Activated CD4-positive, alpha-beta T cell treated with anti-CD3 and anti-CD28 coated beads for 1 hour (primary cell): ENCODE measurements at places on chromosomes 2 and 18.

DNA sequence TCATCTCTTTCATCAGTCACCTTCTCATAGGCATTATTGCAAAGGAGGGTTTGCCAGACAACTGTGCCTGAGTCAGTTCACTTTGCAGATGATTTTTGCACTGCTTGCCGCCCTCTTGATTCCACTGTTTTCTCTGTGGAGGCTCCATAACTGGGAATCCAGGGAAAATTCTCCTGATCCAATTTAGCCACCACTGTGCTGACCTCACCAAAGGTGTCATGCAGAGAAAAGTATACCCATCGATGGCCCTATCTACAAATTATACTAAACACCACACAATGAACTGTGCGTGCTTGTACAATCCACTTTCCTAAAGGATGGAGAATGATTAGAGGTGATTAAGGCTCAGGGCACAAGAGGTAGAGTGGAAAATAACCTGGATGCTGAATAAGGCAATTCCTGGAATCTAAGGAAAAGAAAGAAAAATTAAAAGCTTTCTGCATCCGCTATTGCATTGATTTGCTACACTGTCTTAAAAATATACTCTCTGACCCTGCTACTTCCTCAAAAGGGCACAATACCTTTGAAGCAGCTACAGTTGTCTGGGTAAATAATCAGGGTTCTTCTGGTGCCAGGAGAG lies 409.4 kb downstream of the RIT2 start:
- DNase-seq: no peak

DNA sequence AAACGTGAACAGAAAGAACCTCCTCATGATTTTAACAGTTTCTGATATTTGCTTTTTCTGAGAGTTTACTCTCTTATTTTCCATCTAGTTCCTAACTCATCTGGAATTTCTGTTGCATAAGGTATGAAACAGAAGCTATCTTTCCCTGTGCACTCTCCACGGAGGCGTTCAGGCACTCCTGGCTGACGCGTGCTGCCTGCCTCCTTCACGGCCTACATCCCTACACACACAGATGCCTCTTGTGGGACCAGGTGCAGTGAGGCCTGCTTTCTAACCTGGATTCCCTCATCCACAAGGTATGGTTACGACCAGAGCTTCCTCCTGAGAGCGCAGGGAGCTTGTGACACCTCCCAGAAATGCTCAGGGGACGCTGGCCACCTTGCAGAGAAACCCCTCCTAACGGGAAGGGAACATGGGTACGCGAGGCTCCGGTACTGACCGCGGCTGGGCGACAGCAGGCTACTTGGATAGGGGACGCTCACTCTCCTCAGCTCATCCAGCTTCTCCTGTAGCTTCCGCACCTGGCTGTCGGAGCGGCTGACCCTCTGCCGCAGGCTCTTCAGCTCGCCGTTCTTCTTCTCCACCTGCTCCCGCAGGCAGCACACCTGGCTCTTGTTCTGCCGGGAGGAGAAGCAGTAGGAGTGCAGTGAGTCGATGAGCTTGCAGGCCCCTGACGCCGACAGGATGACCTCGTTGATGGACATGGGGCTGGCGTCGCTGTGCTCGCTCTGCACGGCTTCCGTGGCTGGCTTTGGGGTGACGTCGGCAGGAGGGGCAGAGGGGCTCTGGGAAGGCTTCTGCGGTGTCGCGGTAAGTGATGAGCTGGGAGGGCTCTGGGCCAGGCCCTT lies 4.3 kb downstream of the THAP4 start:
- no peak for DNase-seq

- DNase-seq: no peak
These were observed 5.3 kb upstream of the CTAGE1 start for GRCh38 chr18:22422909-22423548.

DNA sequence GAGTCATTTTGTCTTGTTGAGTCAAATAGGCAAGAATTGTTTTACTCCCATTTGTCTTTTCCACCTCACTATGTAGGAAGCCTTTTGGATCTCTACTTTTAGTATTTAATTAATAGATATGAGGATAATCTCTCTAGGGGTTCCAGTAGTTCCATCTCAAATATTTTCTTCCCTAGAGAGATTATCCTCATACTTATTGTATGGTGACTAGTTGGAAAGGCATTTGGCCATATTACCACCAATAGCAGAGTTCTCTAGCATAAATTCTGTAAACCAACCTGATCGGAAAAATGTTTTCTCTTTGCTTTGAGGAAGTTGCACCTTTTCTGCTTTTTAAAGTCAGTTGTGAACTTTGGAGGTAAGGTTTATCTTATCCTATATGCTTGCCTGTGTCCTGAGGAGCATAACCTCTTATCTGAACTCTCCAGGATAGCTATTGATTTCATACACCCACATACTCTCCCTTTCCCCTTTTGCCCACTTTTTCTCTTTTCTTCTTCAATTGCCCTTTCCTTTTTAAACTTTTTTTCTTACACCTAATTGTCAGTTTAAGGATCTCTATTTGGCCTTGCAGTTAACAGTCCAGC lies 100.8 kb downstream of the GALNT1 start:
- DNase-seq: no peak

- peak; percentile 38 for DNase-seq
These were observed 73.4 kb downstream of the INPP4A start for GRCh38 chr2:98518101-98518500.

DNA sequence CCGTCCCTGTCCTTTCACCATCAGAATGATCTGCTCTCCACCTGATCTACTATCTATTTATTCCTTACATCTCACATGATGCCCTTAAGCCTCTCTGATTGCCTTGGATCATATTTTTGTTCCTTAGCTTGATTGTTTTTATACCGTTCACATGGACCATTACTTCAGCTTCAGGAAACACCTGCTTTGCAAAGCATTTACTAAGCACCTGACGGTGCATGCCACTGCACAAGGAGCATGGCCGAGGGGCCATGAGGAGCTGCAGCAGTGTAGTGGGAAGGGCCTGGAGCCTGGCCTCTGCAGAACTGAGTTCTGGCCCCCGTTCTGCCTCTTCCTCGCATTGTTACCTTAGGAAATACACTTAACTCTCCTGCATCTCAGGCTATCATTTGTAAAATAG lies 124.1 kb upstream of the NDUFV2 start:
- DNase-seq: no peak

GRCh38 chr18:33928231-33928630 lies 296.5 kb downstream of the NOL4 start:
- DNase-seq: no peak

DNA sequence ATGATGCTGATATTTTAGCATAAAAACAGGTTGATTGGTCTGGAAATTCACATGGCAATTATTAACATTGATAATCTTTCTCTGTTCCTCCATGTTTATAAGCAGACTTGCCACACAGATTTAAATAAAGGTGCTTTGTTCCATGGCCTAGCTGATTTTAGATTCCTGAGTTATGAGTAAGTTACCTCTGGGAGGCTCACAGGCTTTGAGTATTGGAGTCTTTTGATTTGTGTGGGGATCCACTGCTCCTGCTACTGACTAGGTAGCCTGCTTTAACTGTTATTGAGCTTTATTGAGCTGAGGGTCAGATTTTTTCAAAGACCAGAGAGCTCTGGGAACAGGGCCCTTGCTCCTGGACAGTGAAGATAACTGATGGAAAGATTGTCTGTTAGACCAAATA lies 166.1 kb downstream of the ANKRD30B start:
- DNase-seq: no peak

GRCh38 chr2:10787176-10787968 lies 25.2 kb downstream of the PDIA6 start:
- no peak for DNase-seq
